Activated CD4-positive, alpha-beta T cell treated with anti-CD3 and anti-CD28 coated beads, Interleukin-2, amount 50 U/mL, for 1 hour (primary cell): ENCODE measurements at places on chromosomes 11 and 22.

- no peak for DNase-seq
These were observed 10.7 kb downstream of the CBX6 start for GRCh38 chr22:38861170-38861876.

- no peak for DNase-seq
These were observed 37.6 kb upstream of the THY1 start for GRCh38 chr11:119460582-119460981.

DNA sequence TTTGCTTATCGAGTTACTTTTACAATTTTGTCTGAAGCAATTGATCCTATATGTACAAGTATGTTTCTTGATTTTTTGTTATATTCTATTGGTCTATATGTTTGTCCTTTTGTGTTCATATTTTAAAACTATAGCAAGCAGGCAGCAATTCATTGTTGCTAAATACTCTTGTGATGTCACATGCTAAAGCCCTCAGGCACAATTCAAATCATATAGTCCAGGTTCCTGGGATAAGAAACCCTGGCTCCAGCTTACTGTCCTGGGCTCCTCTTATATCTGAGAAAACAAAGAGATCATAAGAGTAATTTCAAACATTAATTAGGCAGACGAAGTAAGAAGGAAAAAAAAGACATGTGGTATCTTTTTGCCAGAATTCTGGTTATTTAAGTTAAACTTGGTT, 6.6 kb upstream of the CCDC83 start:
- no peak for DNase-seq

- no peak for DNase-seq
These were observed 81.9 kb downstream of the MN1 start for GRCh38 chr22:27719535-27720227.

- no peak for DNase-seq
These were observed 42.0 kb upstream of the FIBIN start for GRCh38 chr11:26951809-26952515.

DNA sequence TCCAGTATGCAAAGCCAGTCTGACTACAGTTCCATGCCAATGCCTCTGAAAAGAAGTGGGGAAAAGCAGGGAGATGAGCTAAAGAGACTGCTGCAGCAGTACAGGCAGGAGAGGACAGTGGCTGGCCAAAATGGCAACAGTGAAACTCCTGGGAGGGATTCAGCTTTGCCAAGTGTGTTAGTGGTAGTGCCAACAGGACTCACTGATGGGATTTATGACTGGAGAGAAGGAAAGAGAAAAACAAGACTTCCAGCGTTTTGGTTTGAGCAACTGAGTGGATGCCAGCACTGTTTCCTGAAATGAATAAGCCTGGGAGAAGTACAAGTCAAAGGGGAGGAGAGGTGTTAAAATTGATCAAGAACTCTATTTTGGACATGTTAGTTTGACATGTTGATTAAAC, 80.9 kb downstream of the PLEKHA7 start:
- DNase-seq, result no peak

DNA sequence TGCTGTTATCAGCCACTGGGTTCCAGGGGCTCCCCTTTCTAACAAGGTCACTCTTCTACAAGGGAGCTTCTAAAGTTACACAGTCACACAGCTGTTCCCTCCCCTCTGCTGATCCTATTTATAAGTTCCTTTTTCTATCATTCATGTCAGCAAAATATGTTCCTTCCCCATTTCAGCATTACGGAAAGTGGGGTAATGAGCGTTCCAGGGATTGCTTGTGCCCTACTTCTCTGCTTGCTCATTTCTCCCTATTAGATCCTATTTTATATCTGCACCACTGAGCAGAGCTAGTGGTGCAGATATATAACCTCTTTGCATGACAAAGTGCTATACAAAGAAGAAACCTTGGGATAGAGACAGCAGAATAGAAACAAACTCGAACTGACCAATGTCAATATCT, 22.7 kb upstream of the PLEKHB1 start:
- DNase-seq, result no peak

GRCh38 chr11:44992181-44992582, 41.5 kb upstream of the TP53I11 start:
- no peak for DNase-seq

- peak; percentile 32 for DNase-seq
These were observed 10.2 kb upstream of the LRRC32 start for GRCh38 chr11:76680518-76681425.

DNA sequence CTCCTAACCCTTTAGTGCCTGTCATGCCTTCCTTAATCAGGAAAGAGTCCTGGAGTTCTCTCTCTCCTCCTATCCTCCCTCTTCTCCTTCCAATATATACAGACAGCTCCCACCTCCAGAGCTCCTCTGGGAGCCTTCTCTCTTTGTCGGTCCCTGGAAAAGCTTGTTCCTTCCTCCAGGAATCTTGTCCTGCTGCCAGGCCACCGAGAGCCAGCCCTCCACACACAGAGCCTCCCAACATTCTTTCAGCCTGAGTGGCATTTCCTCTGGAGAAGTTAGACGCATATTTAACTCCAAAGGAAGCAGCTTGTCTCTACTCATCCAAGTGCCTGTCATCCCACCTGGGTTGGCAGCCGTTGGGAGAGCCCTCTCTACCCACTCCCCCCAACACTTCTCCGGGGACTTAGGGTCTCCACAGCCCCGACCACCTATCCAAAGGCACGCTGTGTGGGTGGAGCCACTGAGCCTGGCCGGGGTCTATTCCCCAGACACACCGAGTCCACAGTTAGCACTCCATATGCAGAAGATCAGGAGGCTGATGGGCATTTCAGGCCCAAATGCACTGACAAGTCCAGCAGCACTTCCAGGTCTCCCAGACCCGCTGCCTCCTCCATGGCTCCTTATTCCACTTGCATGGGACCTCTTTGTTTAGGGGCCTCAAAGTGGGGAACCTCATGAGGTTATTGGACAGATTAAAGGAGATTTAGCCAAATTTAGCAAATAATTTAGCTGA, 31.1 kb downstream of the DKK3 start:
- no peak for DNase-seq

- DNase-seq, result no peak
These were observed 10.3 kb downstream of the CD5 start for GRCh38 chr11:61112575-61112974.

DNA sequence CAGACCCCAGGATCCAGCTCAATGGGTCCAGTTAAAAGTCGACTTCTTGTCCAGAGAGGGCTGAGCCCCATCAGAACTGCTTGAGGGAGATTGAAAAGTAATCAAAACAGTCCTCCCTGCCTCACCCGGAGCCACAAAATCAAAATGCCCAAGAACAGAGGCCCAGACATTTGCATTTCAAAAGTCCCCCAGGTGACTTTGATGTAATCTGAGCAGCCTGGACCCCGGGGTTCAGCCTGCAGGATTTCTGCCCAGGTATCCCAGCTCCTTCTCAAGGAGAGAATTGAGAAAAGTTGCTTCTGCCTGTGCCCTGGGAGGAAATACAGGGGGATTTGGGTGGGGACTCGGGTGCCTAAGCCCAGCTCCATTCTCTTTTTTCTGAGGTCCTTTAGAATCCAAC, 1385.0 kb downstream of the TBC1D22A start:
- no peak for DNase-seq

GRCh38 chr11:117923773-117924172, 5.4 kb downstream of the TMPRSS13 start:
- DNase-seq, result no peak

- DNase-seq, result no peak
These were observed 3.9 kb upstream of the NUP160 start for GRCh38 chr11:47852053-47852452.

- DNase-seq, result no peak
These were observed 52.7 kb upstream of the CCND1 start for GRCh38 chr11:69588270-69588669.

DNA sequence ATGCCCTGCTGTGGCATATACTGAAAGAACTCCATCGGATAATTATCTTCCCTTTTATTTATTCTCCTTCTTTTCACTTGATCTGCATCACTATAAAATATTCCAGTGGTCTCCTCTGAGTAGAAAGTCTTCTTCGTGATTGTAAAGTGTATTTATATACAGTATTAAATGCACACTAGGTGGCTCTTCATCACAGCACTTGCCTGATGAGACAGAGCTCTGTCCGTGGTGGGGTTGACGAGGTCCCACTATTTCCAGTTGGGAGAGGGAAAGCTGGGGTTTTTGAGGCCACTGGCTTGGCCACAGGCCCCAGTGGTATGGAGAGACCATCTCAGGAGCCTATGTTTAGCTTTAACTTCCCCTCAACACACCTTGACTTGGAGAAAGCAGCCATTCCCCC, 31.6 kb upstream of the ZBTB16 start:
- no peak for DNase-seq

GRCh38 chr11:34633990-34634693, 13.2 kb downstream of the EHF start:
- DNase-seq, result no peak

- no peak for DNase-seq
These were observed 627.8 kb downstream of the TBC1D22A start for GRCh38 chr22:47390026-47390970.

- no peak for DNase-seq
These were observed 17.2 kb upstream of the C1QTNF4 start for GRCh38 chr11:47611348-47611794.

DNA sequence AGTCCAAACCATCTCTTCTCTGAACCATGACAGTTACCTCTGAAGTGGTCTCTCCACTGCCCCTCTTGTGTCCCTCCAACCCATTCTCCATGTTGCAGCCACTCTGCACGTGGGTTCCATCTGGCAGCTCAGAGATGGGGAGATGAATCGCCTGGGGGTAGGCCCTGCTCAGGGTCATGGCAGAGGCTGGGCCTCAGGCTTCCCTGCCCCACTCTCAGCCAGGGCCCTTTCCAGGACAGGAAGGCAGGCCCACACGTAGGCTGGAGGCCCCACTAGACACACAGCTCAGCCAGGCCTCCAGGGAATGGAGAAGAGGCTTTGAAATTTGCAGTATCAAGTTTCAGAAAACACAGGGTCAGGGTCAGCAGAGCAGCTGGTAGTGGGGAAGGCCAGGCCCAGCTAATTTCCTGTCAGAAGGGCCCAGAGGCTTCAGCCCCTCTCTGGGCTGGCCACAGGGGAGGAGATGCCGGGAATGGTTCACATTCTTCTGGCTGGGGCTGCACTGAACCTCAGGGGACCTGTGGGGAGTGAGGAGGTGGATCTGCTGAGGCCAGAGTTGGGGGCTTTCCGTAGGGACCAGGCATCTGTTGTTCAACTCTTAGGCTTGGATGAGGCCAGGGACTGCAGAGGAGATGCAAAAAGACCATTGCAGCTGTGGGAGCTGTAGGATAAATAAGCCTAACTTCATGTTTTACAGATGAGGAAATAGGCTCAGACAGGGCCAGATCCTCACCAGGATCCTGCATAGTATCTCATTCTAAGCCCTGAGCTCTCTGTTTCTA, 101.6 kb downstream of the SWAP70 start:
- no peak for DNase-seq

- DNase-seq, result no peak
These were observed 39.3 kb downstream of the RPL27A start for GRCh38 chr11:8721609-8722500.

GRCh38 chr11:124085583-124085982, 29.7 kb upstream of the VWA5A start:
- DNase-seq, result no peak

GRCh38 chr22:46584081-46584921, 35.9 kb upstream of the GRAMD4 start:
- DNase-seq, result no peak

- no peak for DNase-seq
These were observed 44.6 kb upstream of the EP300 start for GRCh38 chr22:41047801-41048211.
